ENCODE measurements at places on chromosomes 12 and 14.

GRCh38 chr12:75042125-75042524 lies 167.5 kb downstream of the KCNC2 start:
- no peak for DNase-seq

DNA sequence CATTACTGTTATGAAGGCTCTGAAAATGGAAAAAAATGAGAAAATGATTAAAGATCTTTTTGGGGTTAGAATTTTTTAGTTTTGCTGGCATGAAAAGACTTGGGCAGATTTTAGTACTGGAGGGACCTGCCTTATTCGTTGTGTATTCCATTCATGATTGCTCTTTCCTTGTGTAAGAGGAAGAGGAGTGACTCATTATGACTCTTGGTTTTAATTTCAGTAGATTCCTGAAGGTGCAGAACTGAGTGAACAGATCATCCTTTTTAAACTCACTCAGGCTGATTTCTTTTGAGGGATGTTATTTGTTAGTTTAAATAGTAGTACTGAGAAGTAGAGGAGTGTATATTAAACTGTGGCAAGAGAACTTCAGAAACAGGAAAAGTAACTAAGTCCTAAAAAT lies 41.6 kb downstream of the AKAP6 start:
- DNase-seq, result no peak

DNA sequence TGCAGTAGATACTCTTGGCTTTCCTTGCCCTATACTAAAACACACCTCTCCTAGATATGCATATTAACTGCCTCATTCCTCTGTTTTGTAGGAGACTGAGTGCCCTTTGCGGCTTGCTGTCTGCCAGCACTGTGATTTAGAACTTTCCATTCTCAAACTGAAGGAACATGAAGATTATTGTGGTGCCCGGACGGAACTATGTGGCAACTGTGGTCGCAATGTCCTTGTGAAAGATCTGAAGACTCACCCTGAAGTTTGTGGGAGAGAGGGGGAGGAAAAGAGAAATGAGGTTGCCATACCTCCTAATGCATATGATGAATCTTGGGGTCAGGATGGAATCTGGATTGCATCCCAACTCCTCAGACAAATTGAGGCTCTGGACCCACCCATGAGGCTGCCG lies 15.4 kb downstream of the TRAFD1 start:
- no peak for DNase-seq

- no peak for DNase-seq
These were observed 63.4 kb downstream of the ANO4 start for GRCh38 chr12:100857971-100858370.

Data from NCI-H187 treated with DMSO at 0.1 percent for 48 hours (cell line).